ENCODE measurements at places on chromosomes 7 and 10.
A peak's percentile ranks its signal among the peaks of the same experiment; 100 is the strongest.

DNA sequence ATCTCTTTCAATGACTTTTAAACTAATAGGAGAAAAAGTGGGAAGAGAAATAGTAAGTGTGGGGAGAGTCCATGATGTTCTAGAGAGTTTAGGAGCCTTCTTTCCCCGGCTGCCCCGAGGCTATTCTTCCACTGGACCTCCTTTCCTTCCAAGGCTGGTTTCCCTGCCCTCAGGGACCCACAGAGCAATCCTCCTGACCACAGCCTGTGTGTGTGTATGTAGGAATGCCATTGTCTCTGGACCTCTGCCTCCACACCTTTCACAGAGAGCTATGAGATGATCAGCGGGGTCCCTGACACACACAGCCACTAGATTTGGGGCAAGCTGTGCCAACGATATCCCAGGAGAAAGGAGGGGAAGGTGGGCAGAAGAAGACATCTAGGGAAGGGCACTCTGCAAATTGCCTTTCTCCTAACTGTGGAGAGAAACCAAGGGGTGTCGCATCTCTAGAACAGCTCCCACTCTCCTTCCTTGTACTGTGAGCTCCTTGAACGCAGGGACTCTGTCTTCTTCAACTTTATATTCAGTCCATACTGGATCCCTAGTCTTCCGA is 13.3 kb upstream of the CHCHD3 start:
- DNase-seq, result no peak

DNA sequence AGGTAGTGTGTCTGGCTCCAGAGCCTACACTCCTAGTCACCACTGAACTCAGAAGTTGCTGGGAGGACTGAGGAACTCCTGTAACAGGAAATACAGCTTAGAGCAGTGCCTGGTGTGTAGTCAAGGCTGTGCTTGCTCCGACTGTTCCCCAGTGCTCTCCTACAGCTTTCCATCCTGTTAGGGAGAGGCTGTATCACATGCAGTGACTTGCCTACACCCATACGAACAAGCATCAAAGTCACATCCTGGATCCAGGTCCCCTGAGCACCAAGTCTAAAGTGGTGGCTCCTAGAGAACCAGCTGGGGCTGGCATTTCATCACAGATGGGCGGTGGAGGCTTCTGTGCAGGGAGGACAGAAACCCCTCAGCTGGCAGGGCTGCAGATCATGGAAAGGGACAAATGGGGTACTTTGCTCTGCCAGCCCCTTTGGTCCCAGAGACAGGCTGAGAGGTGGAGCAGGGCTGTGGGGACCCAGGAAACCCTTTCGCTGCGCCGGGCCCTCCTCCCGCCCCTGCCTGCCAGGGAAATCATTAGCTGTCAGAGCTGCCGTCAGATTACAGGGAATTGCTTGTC is 7.7 kb downstream of the ASB10 start:
- no peak for DNase-seq

- no peak for DNase-seq
Observed at GRCh38 chr7:83038787-83039186, 123.9 kb downstream of the PCLO start.

- no peak for DNase-seq
Observed at GRCh38 chr7:70463352-70463938, 668.5 kb upstream of the GALNT17 start.

DNA sequence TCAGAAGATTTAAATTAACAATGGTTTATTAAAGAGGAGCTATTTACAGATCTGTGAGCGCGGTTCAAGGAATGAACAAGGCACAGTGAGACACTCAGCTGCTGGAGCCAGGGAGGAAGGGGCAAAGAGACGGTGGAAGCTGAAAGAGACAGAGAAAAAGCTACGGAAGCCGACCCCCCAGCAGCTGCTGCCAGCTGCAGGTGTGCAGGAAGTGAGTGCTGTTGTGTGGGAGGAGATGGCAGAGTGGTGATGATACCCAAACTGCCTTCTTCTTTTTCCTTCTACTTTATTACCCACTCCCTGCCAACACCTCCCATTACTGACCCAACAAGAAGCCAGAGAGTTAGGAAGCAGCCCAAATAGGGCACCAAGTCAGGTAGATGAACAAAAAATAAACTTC is 41.9 kb upstream of the MBL2 start:
- no peak for DNase-seq

DNA sequence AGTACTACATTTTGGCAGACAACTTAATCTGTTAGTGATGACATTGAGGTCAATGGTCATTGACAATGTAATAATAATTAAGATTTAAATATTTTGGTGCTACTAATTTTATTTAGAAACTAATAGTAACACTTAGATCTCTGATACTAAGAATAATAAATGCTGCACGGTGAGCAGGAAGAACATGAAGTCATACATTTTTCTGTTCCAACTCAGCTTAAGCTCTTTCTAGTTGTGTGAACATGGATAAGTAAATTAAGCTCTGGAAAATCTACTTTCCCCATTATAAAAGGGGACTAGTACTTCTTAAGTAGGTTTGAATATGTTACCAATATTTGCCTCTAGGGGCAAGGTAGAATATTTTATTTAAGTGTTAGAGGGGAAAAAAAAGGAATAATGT is 65.9 kb upstream of the MEOX2 start:
- no peak for DNase-seq

GRCh38 chr7:22174574-22174953 is 182.4 kb downstream of the RAPGEF5 start:
- DNase-seq, result no peak

GRCh38 chr10:125039354-125039769 is 97.4 kb downstream of the ZRANB1 start:
- no peak for DNase-seq

- no peak for DNase-seq
Observed at GRCh38 chr10:89270153-89270483, 18.5 kb upstream of the LIPA start.

GRCh38 chr7:75925717-75926435 is 10.9 kb downstream of the POR start:
- DNase-seq, result no peak

GRCh38 chr10:71638064-71638821 is 81.3 kb downstream of the C10orf105 start:
- no peak for DNase-seq

DNA sequence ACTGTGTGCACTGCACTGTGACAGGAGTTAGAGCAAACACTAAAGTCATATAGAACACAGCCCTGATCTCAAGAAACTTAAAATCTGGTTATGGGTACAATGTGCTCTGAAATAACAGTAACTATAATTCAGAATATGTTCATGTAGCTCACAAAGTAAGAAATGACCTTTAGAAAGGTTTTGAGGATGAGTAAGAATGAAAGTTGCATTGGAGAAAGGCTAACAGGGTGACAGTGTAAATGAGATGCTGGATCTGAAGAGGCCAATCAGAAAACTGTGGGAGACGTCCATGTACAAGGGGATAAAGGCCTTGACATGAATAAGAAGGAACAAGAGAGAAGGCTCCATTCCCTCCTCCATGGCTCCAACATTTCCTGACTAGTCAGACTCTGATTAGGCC is 124.7 kb downstream of the GRM3 start:
- no peak for DNase-seq

GRCh38 chr10:88017781-88018180 is 154.4 kb downstream of the PTEN start:
- DNase-seq, result no peak

GRCh38 chr7:17942231-17942630 is 1.9 kb upstream of the SNX13 start:
- no peak for DNase-seq

DNA sequence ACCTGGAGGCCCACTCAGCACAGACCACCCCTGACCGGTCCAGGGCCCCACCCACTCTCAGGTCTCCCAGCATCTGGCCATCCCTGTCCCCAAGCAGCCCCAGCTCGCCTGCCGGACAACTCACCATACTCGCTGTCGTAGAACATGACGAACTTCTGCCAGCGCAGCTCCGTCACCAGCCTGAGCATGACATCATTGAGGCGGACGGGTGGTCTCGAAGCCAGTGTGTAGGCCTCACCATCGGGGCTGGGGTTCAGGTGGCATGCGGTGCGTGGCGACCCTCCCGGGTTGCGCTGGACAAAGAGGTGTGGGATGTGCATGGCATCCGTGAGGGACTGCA is 160.4 kb downstream of the GRID1 start:
- DNase-seq, result peak; percentile 4

DNA sequence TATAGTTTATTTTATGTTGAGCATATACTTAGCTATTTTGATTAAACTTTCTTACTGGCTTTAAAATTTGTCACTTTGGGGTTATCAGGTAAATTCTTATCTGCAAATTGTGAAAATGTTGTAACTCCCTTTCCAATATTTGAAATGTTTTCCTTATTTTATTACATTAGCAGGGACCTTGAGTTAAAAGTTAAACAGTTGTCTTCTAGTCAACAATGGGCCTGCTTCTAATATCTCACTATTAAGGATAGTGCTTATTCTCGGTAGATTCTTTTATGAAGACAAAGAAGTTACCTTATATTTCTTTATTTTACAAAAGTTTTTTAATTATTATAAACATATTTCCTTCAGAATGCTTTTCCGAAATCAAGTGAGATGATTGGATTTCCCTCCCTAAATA is 53.7 kb upstream of the AHR start:
- DNase-seq, result no peak

GRCh38 chr7:138848056-138848980 is 50.3 kb upstream of the ATP6V0A4 start:
- no peak for DNase-seq

DNA sequence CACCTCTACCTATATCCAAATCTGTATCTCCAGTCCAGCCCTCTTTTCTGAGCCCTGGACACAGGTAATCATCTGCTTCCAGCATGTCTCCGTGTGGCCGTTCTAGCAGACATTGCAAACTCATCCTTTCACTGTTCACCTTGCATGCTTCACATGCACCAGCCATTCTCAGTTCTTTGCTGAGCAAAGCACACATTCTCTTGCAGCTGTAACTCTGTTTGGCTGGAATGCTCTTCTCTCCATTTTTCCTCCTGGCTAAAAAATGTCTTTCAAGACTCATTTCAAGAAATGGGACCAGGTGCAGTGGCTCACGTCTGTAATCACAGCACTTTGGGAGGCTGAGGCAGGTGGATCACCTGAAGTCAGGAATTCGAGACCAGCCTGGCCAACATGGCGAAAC is 40.3 kb upstream of the NRF1 start:
- DNase-seq, result no peak

GRCh38 chr7:5266191-5267028 is 16.3 kb upstream of the SLC29A4 start:
- DNase-seq, result peak; percentile 49

- no peak for DNase-seq
Observed at GRCh38 chr7:26538689-26539088, 247.0 kb downstream of the SNX10 start.

DNA sequence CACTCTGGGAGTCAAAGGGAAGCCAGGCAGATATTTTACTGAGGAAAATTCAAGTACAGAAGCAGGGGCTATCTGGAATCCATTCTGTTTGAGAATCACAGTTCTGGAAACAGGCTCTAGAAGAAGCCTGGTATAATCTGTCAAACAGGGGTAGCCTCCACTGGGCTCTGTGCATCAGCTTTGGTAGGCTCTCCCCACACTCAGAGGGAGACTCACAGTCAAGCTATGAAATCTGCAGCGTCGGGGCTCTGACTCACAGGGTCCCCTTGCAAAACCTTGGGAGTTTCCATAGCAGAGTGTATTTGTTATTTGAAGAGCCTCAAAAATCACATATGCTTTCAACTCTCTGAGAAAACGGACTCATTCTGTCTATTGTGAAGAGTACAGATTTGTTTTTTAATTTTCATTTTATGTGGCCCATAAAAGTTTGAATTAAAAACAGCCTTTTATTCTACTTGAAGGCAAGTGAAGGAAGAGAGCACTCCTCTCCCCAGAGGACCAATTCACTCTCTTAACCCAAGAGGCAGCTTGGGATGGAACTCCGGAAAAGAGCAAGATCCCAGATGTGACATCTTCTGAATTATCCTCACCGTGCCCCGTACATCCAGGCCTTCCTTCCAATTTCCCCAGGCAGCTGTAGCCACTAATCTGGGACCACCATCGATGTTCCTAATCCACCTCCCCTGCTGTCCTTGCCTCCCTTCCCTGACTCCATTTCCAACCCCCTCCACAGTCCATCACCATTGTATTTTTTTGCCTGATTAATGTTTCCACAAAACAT is 590.9 kb upstream of the MGMT start:
- DNase-seq, result no peak

DNA sequence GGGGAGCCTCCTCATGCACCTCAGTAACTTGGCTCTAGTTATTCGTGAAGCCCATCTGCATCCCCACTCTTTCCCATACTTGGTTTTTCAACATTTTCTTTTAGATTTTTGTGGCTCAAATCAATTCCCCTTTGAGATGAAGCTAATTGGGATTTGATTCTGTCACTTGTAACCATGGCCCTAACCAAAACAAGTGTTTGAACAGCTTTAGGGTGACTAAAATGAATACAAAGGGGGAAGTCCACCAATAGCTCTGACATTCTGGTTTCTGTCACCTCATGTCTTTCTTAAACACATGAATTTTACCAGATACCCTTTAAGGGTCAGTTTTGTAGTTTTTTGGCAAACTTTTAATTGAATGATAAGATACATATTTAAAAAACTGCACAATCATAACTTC is 87.0 kb downstream of the PCGF5 start:
- no peak for DNase-seq

DNA sequence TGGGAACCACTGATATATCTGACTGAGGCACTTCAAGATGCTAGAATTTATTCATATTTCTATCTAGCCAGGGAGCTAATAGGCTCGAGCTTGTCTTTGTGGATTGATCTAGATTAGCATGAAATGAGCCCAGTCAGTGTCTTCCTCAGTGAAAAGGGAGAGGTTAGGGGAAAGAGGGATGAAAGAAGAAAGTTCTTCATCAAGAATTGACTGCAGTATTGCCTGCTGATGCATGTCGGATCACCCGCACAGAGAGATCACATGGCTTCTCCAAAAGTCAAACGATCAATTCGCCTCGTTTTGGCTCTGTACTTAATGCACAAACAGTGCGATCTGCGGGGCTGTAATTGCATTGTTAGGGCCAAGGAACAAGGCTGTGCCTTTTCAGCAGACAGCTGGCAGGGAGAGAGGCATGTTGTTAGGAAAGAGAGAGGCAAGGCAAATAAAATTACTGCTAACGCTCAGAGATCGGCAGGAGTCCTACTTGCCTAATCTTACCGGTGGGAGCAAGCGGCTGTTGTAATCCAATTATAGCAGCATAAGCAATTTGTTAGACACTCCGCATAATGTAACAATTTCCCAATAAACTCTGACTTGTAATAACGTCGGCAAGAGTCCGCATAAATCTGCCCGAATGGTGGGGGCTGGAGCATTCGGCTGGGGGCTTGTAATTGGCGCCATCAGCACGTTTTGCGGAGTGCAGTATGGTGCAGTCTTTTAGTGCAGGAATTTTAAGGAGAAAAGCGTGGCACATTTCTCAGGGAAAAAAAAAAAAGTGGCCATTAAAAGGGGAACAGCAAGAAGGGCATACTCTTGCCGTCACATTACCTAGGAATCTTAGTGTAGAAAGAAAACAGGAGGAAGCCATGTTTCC is 102.1 kb downstream of the POLL start:
- no peak for DNase-seq

- DNase-seq, result no peak
Observed at GRCh38 chr7:52119537-52119936, 802.9 kb upstream of the COBL start.

- no peak for DNase-seq
Observed at GRCh38 chr7:15603124-15603523, 41.3 kb upstream of the AGMO start.
